ENCODE measurements at places on chromosomes 3 and 15.

DNA sequence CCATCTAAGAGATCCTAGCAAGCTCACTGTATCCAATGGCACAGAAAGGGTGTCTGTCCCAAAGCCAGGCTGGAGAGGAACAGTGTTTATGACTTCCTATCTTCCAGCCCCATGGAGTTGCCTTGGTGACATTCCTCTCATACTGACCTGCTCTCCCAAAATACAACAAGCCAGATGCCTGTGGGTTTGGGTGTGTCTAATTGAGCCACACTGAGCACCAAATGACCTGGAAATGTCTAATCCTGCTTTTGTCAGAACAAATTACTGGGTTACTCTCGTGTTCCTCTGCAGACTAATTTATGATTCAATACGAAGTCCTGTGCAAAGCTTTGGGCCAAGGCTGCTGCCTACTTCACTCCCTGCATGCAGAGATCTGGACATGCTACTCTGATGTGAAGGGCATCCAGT lies 98.1 kb upstream of the STRIT1 start:
- no peak for DNase-seq

DNA sequence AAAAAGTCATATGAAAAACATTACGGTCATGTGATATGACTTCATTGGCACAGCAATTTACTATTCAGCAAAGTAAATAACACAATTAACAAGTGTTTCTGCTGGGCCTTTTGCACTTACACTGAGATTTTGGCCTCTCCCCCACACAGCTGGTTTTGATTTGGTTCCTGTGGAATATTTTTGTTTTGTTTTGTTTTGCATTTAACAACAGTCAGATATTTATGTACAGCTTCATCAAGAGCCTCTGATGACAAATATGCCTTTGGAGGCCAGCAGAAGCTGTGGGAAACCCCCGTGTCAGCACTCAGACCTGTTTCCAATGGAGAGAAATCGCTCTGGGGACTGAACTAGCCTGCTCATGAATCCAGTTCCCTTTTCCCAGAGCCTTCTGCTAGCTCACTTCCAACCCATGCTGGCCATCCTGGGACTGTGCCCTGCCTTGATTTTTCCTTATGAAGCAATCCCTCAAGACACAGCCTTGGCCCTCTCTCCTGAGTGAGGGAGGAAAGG lies 161.9 kb downstream of the ATG7 start:
- no peak for DNase-seq

GRCh38 chr3:15310491-15311370 lies 21.7 kb downstream of the SH3BP5 start:
- no peak for DNase-seq

GRCh38 chr3:120093911-120094775 lies at the start of gene GSK3B:
Gene GSK3B (minus strand): TSS chr3:120094447. CDS start chr3:120093434, 1,013 bp downstream.
- peak; percentile 99 for DNase-seq

- no peak for DNase-seq
Measured at GRCh38 chr15:87354661-87355410, 901.7 kb downstream of the NTRK3 start.

DNA sequence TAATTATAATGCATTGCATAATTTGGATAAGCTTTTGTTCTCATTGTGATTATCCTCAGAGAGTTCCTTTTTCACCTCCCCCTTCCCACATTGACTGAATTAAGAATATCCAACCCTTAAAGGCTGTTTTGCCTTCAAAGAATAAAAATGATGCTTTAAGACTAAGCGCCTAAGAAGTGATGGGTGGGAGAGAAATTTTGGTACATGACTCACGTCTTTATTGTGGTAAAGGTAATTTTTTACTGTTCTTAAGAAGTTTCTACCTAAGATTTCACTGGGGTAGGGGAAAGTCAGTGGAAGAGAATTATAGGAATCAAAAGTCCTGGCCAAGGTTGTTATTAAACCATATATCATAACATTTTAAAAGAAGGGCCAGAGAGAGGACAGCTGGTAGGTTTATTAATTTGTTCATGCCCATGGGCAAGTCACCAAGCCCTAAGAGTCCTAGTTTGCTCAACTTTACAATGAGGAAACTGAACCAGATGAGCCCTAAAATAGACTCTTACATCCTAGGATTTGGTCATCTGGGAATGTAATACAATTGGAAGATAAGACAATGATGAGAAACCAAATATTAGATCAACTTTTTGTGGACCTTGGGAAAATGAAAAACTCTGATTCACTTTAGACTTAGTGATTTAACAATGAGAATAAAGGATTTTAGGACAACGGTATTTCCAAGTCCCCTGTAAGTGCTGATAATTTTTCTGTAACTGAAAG lies 101.1 kb upstream of the RASGRP1 start:
- no peak for DNase-seq
